ENCODE measurements at places on chromosomes 5 and 9. TPM values are rescaled to one million over a fixed set of nuclear protein-coding genes. Genes with fewer than 3 reads are reported as not detected.

The VCP gene
- 241 TPM for total RNA-seq

The SLC25A2 gene
- 0.59 TPM for total RNA-seq

The FCN2 gene
- not detected for total RNA-seq

The NMUR2 gene
- total RNA-seq, result not detected

The OBP2B gene
- total RNA-seq, result not detected

The QRFP gene
- not detected for total RNA-seq

The ANKRD34B gene
- not detected for total RNA-seq

The ARRDC3 gene
- total RNA-seq, result 101 TPM

The MCCC2 gene
- total RNA-seq, result 28.2 TPM

The ZFP2 gene
- 1.4 TPM for total RNA-seq

DNA sequence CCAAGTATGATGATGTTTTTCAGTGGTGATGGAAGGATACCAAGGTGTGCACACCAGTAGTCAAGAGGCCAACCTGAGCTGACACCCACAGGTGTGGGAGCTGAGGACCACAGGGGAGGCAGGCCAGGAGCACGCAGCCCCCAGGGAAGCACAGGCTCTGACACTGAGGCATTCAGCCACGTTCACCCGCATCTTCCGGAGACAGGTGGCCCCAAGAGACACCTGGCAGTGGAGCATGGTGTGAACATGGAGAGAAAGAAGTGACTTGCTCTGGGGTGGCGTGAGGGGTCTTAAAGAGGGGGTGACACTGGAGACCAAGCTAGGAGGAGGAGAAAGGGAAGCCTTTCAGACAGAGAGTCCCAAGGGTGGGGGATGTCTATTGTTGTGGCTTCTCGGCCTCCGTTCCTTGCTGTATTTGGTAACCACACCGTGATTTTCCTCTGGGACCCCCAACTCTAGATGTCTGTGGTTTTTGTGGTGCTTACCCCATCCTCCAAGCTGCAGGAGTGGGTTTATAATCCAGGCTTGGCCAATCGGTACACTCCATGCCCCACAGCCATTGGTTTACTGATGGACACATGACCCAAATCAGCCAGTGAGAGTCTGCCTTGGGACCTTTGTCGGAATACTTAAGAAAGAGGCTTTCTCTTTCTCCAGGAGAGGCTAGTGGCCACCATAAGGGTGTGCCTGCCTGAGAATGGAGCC lies 84.6 kb downstream of the HRH2 start:
- H3K27me3 ChIP-seq, result no peaks in the 10 kb centered on the region
- no peaks in the 10 kb centered on the region for H3K4me1 ChIP-seq
- no peak overlapping the region for H3K4me3 ChIP-seq
- H3K27ac ChIP-seq, result no peak overlapping the region

DNA sequence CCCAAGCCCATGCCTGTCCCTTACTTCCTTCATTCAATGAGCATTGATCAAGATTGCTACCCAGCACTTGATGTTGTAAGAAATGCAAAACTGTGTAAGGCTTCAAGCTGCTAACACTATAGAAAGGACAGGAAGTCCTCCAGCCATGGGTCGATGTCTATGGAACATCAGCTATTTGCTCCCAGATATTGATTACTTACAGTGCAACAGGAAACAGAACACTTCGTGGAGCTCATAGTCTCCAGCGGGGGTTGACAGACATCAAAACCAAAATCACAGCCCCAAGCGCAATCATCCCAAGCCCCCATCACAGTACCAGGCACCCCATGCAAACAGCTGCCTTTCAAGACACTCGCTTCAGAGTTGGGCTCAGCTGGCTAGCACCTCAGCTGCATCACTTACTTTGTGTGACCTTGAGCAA lies 26.8 kb upstream of the DUSP1 start:
- H3K4me3 ChIP-seq, result no peak overlapping the region
- no peak for DNase-seq
- no peaks in the 10 kb centered on the region for H3K27me3 ChIP-seq
- peaks cover 82% of the 10 kb centered on the region for H3K4me1 ChIP-seq

- H3K36me3 ChIP-seq, result no peaks in the 10 kb centered on the region
- H3K4me3 ChIP-seq, result no peak overlapping the region
- DNase-seq, result no peak
- H3K27me3 ChIP-seq, result peaks cover 8% of the 10 kb centered on the region
- H3K4me1 ChIP-seq, result peaks cover 2% of the 10 kb centered on the region
These were observed 33.1 kb downstream of the SH3GL2 start for GRCh38 chr9:17611917-17612316.

- H3K27ac ChIP-seq, result peak overlapping the region; percentile 89
- no peaks in the 10 kb centered on the region for H3K36me3 ChIP-seq
- H3K4me3 ChIP-seq, result peak overlapping the region; percentile 95
- DNase-seq, result no peak
These were observed 6.7 kb downstream of the PTCH1 start for GRCh38 chr9:95509851-95510708.

DNA sequence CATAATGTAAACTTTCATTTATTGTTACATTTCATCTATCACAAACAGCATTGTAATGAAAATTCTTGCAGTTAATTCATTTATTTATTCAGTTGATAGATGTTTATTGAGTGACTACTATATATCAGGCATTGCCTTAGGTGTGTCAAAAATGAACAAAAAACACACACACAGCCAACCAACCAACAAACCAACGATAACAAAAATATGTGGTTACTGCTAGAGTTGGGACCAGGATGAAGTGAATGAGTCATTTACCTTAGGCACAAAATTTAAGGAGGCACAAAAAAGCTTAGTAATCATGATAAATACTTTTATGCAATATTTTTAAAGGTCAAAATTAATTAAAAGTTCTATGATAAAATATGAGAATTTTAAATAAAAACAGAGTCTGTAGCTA lies 223.4 kb downstream of the CSNK1G3 start:
- DNase-seq, result no peak
- no peak overlapping the region for H3K27ac ChIP-seq
- H3K4me3 ChIP-seq, result no peak overlapping the region

DNA sequence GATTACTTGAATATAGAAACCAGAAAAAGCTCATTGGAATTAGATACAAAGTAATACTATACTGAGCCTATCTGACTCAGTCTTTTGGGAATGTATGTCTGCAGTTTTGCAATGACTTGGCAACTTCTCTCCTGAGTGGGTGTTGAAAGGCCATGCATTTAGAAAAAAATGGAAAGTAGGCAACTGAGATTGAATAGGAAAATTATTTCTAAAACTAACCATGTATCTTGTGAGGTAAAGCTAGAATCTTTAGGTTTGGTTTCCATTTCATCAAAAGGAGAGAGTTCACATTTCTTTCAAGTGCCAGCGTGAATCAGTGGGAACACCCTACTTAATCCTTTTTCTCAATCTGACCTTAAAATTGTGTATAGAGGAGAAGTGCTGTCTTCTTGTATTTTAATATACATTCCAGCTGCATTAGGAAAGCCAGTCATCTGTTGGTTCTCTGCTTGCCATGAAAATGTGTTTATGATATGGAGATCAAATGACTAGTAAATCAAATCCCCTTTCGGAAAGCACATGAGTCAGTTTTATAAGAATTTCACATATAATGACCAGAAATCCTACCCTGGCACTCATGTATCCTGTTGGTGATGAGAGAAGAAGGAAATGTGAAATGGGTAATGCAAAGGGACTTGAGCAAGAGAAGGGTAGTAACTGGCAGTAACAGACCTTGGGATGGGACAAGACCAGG lies 30.4 kb downstream of the NFX1 start:
- peak; percentile 86 for DNase-seq
- peaks cover 51% of the 10 kb centered on the region for H3K36me3 ChIP-seq
- peaks cover 27% of the 10 kb centered on the region for H3K4me1 ChIP-seq
- peak overlapping the region; percentile 7 for H3K4me3 ChIP-seq
- H3K27me3 ChIP-seq, result no peaks in the 10 kb centered on the region
- peak overlapping the region; percentile 92 for H3K27ac ChIP-seq

- H3K4me1 ChIP-seq, result no peaks in the 10 kb centered on the region
- peak; percentile 83 for DNase-seq
- no peaks in the 10 kb centered on the region for H3K27me3 ChIP-seq
- H3K4me3 ChIP-seq, result no peak overlapping the region
- no peaks in the 10 kb centered on the region for H3K36me3 ChIP-seq
These were observed 70.0 kb downstream of the SECISBP2 start for GRCh38 chr9:89388084-89388867.

DNA sequence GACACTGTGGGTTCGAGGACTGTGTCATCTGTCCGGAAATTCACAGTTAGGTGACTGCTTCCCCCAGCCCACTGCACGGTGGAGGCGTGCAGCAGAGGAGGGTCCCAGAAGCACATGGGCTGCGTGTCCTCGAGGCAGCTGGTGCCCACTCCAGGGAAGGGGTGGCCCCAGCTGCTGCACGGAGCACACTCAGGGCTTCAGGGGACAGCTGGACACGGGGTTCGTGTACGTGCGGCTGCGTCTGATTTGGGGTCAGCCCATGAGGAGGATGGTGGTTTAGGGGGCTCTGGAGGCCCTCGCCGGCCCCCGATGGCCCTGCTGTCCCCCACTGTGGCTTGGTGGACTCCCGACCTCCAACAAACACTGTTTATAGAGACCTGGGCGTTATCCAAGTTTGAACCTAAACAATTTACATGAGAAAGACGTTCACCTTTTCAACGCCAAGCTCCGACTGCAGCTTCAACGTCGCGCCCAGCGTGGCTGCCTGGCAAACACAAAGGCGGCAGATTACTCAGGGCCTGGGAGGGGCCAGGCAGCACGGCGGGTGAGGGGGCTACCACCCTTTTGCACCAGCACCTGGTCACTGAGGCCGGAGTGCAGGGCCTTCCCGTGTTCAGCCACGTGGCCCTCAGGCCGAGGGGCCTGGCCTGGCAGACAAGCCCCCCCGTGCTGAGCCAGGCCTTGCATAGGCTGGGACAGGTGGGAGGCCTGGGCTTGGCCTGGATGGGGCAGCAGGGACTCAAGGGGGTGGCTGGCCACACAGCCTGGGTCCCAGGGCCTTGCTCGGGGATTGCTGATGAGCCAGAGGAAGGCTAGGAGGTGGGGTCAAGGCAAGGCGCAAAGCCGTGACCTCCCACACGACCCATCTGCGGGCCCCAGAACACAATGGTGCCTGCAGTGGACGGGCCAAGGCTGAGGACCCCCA lies 55.2 kb downstream of the EXD3 start:
- H3K36me3 ChIP-seq, result no peaks in the 10 kb centered on the region
- no peaks in the 10 kb centered on the region for H3K4me1 ChIP-seq
- DNase-seq, result peak; percentile 79

DNA sequence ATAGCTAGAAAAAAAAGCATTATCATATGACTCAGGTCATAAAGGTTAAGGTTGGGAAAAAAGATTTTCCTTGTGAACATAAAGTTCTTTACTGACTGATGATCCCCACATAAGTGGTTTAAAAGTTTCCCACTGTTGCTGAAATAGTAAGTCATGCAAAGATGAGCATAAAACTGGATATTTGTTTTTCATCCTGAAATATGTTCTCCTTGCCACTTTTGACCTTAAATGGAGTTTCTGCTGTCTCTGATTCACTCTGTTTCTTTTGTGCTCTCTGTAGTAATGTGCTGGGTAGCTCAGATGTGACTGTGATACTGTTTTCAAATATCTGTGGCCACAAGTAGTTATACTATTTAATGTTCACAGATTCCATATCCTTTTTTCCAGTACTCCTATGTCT lies 162.5 kb upstream of the GAS1 start:
- peak overlapping the region; percentile 80 for H3K27ac ChIP-seq
- DNase-seq, result no peak
- no peaks in the 10 kb centered on the region for H3K36me3 ChIP-seq
- peaks cover 32% of the 10 kb centered on the region for H3K4me1 ChIP-seq
- no peaks in the 10 kb centered on the region for H3K27me3 ChIP-seq

- peaks cover 35% of the 10 kb centered on the region for H3K4me1 ChIP-seq
- peak overlapping the region; percentile 95 for H3K27ac ChIP-seq
- H3K36me3 ChIP-seq, result no peaks in the 10 kb centered on the region
- H3K27me3 ChIP-seq, result no peaks in the 10 kb centered on the region
These were observed 354.3 kb upstream of the ACTBL2 start for GRCh38 chr5:57836921-57837320.

DNA sequence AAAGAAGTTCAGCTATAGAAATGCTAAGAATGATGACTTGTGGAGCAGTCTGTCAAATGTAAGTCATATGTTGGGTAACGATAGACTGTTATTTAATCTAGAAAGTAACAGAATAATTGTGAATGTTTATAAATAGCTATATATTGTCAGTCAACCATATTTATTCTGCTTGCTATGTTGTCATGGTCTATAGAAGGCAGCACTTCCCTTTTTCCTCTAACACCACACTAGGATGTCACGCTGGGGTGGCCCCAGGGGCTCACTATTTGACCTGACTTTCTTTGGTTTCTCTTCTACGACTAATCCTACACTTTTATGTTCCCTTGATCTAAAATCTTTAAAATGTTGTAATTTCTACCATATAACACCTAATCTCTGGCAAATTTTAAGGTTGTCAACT lies 20.5 kb downstream of the ERAP2 start:
- peaks cover 8% of the 10 kb centered on the region for H3K4me1 ChIP-seq
- H3K27me3 ChIP-seq, result no peaks in the 10 kb centered on the region
- no peaks in the 10 kb centered on the region for H3K36me3 ChIP-seq
- no peak for DNase-seq
- H3K27ac ChIP-seq, result no peak overlapping the region
- no peak overlapping the region for H3K4me3 ChIP-seq

GRCh38 chr9:136418182-136419091 lies 8.0 kb downstream of the PMPCA start:
- H3K4me1 ChIP-seq, result no peaks in the 10 kb centered on the region
- H3K27me3 ChIP-seq, result no peaks in the 10 kb centered on the region
- peaks cover 95% of the 10 kb centered on the region for H3K36me3 ChIP-seq
- no peak for DNase-seq

DNA sequence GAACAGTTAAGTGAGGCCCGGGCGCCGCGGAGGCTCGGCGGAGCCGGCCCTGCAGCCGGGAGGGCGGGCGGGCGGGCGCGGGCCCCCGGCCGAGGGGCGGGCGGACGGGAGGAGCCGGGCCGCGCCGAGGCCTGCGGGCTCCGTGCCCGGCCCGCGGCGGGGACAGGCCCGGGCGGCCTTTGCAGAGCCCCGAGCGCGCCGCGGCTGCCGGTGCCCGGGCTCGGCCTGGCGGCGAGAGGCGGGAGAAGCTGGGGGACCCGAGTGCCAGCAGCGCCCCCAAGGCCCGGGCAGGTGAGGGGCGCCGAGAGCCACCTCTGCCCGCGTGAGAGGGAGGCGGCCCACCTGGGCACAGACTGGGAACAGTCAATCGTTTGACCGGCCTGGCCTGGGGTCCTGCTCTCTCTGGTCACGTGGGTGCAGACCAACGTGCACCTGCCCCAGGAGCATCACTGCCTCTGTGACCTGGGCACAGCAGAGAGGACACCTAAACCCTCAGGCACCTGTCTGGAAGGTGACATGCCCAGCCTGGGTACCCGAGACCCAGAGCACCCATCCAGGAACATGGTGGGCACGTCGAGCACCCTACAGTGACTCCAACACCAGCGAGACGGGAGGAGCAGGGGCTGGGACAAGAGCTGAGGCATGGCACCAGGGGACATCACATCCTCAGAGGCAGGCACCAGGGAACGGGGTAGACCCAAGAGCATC lies 531 bp downstream of the MVB12B start:
- no peak overlapping the region for H3K27ac ChIP-seq
- H3K4me1 ChIP-seq, result peaks cover 13% of the 10 kb centered on the region
- H3K4me3 ChIP-seq, result peak overlapping the region; percentile 77
- H3K36me3 ChIP-seq, result no peaks in the 10 kb centered on the region

GRCh38 chr9:38334234-38334633 lies 58.3 kb upstream of the ALDH1B1 start:
- H3K27ac ChIP-seq, result no peak overlapping the region
- no peaks in the 10 kb centered on the region for H3K36me3 ChIP-seq
- no peak for DNase-seq
- peaks cover 30% of the 10 kb centered on the region for H3K27me3 ChIP-seq
